ENCODE measurements at places on chromosomes 3 and 15. TPM values are rescaled to one million over a fixed set of nuclear protein-coding genes. Genes with fewer than 3 reads are reported as not detected.

DNA sequence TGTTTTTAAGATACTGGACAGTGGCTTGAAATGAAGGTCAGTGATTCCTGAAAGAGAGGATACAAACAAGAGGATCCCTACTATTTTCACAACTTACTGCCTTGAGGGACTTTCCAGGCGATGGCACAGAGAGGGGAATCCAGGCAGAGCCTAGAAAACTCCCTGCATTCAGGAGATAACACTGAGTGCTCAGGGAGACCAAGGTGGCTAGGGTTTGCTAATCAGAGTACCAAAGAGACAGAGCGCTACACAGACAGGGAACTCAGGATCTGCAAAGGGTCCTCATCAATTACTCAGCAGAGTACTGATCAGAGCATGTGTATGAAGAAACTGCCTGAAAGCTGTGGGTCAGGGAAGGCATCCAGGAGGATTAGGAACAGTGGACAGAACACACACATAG is 11.7 kb upstream of the MRPS22 start:
- no peak for DNase-seq

The SQOR gene
- 166 TPM for total RNA-seq

DNA sequence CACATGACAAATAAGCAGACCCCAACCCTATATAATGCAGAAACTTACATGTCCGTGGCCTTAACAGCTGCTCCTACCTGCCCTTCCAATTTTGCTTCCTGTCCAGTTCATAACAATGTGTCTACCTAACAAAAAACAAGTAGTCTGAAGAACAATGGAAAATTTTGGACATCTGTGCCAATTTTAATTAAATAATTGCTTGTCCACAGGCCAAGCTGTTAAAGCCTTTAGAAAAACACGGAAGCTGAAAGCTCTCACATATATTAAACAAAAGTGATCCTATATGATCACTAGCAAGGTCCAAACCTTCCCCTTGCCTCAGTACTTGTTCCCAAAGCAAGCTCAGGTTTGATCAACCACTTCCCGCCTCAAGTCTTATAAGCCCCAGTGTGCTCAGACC is 37.1 kb downstream of the MAGI1 start:
- no peak for DNase-seq

DNA sequence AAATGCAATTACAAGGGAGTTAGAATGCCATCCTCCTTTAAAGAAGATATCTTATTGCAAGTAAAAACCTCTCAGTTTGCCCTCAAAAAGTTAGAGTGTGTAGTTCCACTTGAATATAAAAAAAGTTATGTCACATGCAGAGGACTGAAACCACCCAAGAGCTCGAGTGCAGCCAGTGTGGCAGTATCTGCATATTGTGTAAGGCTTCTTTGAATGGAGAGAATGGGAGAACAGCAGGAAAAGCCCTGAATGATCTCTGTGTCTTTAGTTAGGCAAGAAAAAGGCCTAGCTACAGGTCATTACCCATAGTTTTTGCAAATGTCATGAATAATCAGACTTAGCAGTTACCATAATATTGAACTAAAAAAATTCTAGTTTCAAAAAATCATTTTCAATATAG is 13.9 kb upstream of the TEX9 start:
- DNase-seq: no peak

The IL5RA gene
- 0.77 TPM for total RNA-seq

DNA sequence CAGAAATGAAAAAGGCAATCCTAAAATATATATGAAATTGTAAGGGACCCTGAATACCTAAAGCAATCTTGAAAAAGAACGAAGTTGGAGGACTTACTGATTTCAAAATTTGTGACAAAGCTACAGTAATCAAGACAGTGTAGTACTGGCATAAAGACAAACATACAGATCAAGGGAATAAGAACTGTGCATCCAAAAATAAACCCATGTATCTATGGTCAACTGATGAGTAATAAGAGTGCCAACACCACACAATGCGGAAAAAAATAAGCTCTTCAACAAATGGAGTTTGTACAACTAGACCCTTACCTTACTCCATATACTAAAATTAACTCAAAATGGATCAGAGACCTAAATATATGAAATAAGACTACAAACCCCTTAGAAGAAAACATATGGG is 29.6 kb downstream of the GSK3B start:
- DNase-seq: no peak

DNA sequence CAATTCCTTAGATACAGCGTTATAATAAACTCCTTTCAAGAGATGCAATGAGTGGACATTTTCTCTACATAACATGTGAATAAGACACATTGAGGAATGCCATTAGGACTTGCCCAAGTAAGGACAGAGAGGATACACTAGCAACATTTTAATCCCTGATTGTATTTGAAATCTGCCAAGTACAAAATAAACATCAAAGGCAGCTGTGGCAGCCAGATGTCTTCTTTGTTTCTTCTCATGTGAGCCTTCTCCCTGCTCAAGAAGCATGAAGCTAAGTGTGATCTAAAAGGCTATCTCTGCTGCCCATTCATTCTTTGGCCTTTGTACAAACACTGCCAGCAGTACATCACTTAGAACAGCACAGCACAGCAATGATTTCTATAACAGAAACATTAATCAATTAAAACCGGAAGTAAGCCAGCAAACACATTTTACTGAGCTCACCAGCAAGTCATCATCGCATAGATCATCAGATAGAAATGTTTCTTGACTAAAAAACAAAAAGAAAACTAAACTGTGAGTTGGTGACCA is 364.0 kb downstream of the CNTN6 start:
- no peak for DNase-seq

The UNC13C gene
- total RNA-seq: not detected

The PLSCR4 gene
- total RNA-seq: not detected

GRCh38 chr15:74340150-74340549 is 27.3 kb downstream of the CYP11A1 start:
- no peak for DNase-seq

GRCh38 chr15:65083262-65083701 is 6.7 kb downstream of the KBTBD13 start:
- DNase-seq: no peak

- DNase-seq: no peak
Observed at GRCh38 chr3:172309741-172310427, 138.4 kb downstream of the GHSR start.

The ZPLD1 gene
- total RNA-seq: 0.32 TPM

- DNase-seq: no peak
Observed at GRCh38 chr3:66179793-66180192, 41.0 kb upstream of the SLC25A26 start.
